ENCODE measurements at places on chromosomes 1 and 21.

DNA sequence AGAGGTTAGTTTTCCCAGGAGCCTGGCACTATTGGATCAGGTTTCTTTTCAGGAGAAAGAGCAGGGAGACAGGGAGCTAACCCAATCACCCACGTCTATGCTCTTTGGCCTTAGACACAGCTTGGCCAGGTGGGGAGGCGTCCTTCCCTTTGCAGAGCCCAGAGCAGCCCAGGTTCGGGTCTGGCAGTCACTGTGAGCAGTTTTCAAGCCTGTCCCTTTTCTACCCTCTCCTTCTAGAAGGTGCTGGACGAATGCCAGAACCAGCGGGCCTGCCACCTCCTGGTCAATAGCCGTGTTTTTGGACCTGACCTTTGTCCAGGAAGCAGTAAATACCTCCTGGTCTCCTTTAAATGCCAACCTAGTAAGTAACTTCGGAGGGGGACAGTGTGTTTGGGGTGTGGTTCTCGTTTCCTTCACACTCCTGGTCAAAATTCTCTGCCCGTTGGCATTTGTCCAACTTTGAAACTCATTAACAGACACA lies 44.9 kb downstream of the EVA1C start:
- no peak for DNase-seq

DNA sequence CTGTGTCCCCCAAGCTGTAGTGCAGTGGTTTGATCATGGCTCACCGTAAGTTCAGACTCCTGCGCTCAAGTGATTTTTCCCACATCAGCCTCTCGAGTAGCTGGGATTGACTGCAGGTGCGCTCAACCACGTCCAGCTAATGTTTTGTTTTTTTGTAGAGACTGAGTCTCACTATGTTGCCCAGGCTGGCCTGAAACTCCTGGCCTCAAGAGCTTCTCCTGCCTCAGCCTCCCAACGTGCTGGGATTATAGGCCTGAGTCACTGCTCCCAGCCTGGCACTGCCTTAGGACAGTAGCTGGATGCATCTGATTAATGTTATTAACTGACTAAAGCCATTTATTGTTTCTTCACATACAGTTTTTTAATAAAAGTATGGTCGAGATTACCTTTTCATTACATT lies 40.2 kb downstream of the RNF11 start:
- no peak for DNase-seq

- DNase-seq, result no peak
These were observed 56.9 kb downstream of the FHAD1 start for GRCh38 chr1:15303935-15304334.

DNA sequence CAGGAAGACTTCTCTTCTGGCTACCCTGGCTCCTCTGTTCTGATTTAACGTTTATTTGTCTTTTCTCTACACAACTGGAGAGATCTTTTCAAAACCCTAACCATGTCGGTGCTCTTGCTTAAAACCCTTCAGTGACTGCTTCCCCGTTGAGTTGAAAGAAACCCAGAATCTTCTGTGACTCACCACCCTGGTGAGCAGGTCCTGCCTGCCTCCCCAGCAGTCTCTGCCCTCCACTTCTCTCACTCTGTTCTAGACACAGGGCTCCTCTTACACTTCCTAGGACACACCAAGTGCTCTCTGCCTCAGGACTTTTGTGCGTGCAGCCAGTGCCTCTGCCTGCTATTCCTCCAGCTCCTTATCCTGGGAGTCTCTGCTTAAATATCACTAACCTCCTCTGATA lies 131.4 kb downstream of the IER5 start:
- no peak for DNase-seq

- DNase-seq, result no peak
These were observed 94.5 kb upstream of the ARTN start for GRCh38 chr1:43839056-43839455.

DNA sequence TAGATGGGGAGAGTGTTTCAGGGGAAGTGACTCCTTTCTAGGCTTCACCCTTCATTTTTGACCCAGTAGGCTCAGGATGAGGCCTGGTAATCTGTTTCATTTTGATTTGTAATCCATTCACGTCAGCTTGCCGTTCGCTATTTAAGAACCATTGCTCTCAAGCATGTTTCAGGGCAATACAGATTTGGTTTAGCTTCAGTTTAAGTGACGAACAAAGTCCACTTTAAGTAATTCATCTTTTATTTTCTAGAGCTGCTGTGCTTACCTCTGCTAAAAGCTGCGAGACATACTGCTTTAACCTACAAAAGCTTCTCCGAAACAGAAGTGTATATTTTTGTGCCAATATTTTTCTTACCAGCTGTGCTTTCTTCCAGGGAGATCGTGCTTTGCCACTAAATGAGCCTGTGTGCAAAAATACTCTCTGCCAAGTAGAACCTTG lies 8.9 kb upstream of the FMO3 start:
- DNase-seq, result no peak

DNA sequence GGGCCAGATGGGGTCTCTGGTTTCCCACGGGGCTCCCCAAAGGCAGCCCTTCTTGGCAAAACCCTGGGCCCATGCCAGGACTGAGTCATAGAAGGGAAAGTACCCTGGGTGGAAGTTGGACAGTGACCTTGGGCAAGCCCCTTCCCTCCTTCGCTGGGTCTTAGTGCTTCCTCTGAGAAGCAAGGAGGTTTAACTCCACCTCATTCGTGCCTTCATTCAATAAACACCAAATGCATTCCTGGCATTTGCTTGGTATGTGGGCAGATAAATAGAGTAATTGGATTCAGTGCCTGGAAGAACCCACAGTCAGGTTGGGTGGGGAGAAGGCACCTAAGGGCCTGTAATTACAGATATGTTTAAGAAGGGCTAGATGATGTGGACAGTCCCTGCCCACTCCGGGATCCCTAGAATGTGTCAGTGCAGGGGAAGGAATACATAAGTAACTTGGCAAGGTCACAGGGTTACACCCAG lies 36.3 kb upstream of the CITED4 start:
- no peak for DNase-seq

- DNase-seq, result no peak
These were observed 6.5 kb downstream of the IRF2BP2 start for GRCh38 chr1:234603221-234604204.

GRCh38 chr1:167360120-167360519 lies 139.4 kb downstream of the POU2F1 start:
- DNase-seq, result no peak

DNA sequence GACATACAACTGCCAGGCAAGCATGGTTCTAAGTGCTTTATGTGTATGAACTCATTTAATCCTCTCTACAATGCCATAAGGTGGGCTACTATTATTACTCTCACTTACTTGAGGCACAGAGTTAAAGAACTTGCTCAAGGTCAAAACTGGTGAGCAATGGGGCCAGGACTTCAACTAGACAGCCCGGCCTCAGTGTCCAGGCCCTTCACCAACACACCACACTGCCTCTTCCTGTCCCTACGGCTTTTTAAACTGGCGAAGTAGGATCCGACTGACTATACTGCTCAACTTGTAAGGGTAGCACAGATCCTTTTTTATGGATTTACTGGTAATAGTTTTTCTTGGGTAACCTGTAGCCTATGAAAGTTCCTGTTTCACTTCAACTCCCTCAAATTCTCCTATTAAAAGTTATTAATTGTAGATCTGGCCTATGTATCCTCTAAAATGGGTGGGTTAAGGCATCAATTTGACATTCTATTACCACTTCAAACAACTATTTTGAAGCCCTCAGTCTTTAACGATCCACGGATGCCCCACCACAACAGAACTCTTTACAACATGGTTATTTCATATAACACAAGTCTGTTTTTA lies 4.3 kb downstream of the ERRFI1 start:
- no peak for DNase-seq

DNA sequence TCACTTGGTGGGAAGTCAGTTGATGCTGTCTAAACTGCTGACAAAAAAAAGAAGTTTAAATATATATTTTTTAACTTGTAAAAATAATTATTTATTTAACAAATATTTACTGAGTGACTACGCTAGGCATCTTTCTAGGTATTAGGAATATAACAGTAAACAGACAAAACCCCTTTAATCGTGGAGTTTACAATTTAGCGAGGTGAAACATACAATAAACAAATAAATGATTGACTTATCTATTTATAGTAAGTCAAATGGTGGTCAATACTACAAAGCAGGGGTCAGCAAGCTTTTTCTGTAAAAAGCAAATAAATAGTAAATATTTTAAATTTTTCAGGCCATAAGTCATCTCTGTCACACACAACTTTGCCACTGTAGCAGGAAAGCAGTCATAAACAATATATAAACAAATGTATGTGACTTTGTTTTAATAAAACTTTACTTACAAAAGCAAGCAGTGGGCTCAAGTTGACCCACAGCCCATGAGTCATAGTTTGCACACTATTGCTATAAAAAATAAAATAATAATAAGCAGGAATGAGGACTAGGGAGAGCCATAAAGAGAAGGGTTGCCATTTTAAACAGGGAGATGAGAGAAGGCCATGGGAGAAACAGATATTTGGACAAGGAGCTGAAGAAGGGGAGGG lies 263.9 kb downstream of the PLPP3 start:
- no peak for DNase-seq

- DNase-seq, result no peak
These were observed 85.7 kb downstream of the DMRTB1 start for GRCh38 chr1:53544728-53545515.

DNA sequence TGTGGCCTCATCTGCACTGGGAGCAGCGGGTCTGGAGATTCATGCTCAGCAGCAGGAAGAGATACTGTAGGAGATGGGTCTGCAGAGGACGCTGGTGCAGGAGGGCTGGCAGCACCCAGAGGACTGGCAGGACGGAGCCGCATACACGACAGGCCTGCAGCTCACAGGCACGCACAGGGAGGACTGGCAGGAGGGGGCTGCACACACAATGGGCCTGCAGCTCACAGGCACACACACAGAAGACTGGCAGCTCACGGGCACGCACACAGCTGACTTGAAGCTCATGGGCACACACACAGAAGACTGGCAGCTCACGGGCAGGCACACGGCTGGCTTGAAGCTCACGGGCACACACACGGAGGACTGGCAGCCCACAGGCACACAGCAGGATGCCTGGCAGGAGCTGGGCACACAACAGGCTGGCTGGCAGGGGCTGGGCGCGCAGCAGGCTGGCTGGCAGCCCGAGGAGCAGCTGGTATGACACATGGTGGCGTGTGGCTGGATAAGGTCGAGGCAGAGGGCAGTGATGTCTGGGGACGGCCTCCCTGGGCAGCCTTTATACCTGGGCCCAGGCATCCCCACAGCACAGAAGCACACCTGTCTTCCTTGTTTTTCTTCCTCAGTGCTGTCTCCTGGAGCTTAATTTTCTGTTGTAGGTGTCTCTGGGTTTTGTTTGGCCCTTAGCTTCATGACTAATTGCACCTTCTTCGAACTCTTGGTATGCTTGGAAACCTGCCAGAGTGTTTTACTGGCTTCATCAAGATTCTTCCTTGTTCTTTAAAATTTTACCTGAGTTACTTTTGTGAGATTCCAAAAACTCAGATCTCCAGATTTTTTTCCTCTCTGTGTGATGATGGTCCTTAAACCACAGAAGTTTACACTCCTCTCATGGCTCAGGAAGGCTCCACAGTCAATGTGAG lies at the start of gene KRTAP12-2:
TSS of gene KRTAP12-2 (minus strand) at position 527 of the 920 bp plus-strand sequence. CDS start at position 486, 41 bp downstream.
- DNase-seq, result no peak

DNA sequence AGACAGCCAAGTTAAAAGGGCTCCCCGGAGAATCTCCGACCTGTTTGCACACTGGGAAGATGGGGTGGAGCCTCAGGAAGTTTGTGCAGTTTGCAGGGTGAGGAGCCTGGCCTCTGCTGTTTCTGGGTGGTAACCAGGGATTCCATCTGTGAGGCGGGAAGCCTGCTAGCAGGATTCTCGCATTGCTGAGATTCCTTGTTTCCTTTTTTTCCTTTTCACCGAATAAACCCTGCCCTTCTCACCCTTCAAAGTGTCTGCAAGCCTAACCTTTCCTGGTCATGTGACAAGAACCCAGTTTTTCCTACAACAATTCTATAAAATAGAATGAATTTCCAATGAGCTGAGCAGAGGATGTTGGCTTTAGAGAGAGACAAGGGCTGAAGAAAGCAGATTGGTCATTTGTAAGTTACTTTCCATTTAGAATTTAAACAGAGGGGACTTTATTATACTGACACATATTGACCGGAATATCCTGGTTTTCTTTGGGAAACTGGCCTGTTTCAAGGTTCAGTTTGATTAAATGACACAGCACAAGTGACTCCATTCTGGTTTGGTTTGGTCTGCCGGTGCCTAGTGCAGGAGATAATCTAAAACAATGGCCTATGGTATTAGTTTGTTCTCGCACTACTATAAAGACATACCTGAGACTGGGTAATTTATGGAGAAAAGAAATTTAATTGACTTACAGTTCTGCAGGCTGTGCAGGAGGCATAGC lies 48.7 kb upstream of the DNAH14 start:
- no peak for DNase-seq

DNA sequence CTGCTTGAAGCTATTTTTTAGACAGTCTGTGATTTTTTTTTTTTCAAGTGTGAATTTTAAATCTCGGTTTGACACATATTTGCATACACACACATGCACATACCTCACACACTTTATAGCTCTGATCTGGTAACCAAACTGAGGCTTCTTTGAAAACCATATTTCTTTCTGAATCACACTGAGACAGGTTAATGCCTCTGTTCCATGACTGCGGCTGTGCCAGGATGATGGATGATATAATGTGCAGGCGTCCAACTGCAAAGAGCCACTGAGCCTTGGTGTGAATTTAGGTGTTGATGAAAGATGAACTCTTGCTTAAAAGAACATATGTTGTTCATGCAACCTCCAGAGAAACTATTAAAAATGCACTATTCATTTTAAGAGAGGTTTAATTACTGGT lies 504.0 kb upstream of the OLFM3 start:
- DNase-seq, result no peak

DNA sequence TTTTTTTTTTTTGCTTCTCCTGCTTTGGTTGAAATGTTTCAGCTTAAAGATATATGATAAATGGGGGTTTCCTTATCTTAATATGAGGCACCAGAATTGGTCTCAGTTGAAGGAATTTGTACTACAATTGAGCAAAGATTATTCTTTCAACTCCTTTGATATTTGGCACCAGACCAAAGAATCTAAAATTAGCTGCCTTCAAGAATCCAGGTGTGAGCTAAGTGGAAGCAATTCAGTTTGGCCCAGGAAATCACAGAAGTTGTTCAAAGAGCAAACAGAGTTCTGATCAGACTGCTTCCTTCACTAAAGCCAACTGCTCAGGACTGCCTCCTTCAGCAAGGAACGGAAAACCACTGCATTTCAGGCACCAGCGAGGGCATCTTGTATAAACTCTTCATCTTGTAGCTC lies 68.3 kb upstream of the BCAR3 start:
- no peak for DNase-seq

- no peak for DNase-seq
These were observed 57.6 kb downstream of the PEX14 start for GRCh38 chr1:10532362-10532761.

GRCh38 chr1:51799372-51799771 lies 79.2 kb downstream of the NRDC start:
- DNase-seq, result no peak

DNA sequence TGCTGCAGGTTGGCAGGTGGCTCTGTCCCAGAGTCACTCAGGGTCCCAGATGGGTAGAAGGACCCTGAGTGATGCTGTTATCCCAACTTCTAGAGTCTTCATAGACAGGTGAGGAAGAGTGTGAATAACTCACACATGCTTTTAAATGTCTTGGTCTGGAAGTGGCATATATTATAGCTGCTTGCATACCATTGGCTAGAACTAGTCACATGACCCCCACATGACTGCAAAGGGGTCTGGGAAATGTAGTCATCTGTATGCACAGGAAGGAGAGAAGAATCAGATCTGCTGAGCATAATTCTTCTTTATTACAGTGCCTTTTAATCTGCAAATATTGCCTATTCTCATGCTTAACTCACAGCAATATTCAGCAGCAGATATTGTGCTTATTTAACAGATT lies 28.2 kb upstream of the KLHDC7A start:
- DNase-seq, result no peak
